Left renal pelvis (tissue), 4 donors: ENCODE measurements at places on chromosomes 3 and 15.

DNA sequence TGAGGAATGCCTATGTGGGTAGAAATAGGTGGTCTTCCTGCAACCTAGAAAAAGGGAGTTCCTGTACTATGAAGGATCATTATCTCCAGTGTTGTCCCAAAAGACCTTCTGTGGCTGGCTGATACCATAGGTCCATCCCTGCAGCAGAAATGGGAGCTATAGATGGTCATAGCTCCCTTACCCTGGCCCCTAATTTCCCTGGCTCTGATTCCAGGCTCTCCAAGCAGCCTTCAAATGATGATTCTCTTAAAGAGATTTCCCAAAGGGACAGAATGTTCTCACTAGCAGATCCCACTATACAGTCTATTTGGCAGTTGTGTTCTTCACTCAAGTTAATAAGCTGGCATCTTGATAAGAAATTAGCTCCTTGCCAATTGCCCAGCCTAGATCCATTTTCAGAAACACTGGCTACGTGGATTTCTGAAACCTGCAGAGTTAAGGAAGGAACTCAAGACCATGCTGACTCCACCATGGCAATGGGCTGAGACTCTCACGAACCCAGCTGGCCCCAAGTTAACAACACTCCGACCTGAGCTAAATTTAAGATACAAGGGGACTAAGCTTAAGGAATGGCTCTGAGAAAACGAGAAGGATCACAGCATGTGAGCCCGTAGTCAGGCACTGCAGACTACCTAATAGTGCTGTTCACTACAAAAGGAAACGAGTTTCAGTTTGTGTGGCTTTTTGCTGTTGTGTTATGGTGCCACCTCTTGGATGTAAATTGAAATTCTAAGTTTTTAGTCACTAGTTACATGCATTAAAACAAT, 11.4 kb downstream of the C15orf40 start:
- DNase-seq, result no peak

DNA sequence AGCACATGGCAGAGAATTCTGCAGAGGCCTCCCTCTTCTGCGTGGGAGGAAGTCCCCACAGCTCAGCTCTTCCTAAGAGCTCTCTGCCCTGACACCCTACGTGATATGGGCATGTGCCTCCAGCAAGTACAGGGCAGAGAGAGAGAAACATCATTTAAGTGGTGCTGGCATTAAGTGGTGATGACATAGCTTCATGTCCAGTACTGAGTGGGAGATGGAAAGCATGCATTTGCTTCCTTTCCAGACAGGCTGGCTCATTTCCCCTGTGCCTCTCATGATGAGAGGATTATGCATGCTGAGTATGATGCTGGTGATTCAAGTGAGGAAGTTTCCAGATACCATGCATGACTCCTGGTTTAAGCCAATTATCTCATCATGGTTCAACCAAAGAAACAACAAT, 26.9 kb downstream of the BFSP2 start:
- DNase-seq, result no peak

DNA sequence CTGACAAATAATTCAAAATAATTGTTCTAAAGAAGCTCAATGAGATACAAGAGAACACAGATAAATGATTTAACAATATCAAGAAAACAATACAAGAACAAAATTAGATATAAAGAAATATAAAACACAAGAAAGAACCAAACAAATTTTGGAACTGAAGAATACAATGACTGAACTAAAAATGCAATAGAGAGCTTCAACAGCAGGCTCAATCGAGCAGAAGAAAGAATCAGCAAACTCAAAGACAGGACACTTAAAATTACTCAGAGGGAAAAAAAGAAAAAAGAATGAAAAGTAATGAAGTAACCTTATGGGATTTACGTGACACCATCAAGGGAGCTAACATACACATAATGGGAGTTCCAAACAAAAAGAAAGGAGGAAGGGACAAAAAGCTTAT, 32.1 kb downstream of the CCDC54 start:
- DNase-seq, result no peak

GRCh38 chr15:88975891-88976290, 62.7 kb upstream of the MFGE8 start:
- no peak for DNase-seq
